ENCODE measurements at places on chromosomes 6 and 20.

DNA sequence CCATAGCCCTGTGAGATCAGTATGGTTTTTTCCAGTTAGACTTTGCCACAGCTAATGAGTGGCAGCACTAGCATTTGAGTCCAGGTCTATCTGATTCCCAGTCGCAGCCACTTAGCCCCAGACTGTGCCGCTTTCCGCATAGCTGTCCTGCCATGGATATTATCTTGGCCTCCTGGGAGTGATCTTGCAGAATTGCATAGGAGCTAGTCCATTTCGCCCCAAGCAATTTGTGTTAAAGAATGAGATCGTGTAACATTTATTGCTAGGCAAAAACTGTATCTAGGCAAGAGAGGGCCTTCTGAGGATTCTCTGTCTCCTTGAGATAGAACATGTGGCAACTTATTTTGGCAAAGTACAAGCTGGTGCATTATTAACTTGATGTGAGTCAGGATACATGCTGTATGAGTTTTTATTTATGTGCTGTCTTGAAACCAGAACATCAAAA is 74.2 kb downstream of the EZR start:
- DNase-seq: no peak

DNA sequence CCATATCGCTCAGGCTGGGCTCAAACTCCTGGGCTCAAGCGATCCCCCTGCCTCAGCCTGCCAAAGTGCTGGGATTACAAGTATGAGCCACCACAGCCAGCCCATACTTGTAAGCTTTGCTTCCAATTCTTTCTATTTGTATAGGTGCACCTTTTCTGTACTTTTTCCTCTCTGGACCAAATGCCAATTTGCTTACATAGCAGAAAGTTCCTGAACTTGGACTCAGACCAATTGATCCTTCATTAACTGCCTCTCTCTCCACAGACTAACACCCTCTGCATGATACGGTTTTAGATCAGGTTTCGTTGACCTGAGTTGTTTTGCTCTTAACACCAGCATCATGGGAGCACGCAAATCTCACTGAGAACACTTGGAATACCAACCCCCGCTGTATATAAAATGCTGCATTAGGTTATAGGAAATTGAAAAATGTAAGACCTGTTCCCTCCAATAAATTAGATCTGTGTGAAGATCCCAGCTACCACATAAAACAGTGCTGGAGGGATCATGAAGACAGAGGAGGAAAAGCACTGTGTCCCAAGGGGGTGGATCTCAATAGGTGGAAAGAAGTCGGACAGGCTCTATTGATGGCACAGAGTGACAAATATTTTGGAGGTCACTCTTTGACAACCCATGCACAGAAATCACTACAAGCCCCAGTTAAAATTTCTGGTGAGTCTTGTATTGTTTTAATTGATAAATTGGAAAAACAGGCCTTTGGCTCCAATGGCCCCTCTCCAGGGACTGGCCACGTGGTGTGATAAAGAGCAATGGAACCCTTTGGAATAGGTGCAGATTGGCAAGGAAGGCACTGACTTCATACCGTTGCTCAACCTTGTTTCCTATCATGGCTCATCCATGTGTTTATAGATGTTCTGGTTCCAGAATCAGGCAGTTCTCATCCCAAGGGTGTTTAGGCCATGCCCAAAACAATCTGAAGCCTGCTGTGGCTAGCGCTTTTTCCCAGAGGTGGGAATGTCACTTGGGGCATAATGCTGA is 51.2 kb downstream of the ISM1 start:
- DNase-seq: no peak

DNA sequence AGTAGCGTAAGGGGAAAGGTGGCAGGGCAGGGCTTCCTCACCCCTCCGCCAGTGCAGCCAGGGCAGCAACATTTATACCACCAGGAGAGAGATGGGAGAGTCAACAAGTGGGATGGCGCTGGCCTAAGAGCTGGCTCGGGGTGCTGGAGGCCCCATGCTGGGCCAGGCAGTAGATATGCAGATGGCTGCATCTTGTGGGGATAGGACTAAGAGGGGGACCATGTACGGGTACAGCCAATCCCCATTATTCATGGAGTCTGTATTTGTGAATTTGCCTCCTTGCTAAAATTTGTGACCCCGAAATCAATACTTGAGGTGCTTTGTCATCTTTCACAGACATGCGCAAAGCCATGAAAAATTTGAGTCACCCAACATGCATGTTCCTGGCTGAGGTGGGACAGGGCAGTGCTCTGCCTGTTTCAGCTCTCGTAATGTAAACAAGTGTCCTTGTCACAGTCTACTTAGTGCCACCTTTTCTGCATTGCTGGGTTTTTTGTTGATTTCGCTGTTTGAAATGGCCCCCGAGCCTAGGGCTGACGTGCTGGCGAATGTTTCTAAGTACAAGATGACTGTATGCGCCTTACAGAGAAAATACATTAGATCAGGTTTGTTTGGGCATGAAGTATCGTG is 27.5 kb upstream of the TAF8 start:
- DNase-seq: no peak

DNA sequence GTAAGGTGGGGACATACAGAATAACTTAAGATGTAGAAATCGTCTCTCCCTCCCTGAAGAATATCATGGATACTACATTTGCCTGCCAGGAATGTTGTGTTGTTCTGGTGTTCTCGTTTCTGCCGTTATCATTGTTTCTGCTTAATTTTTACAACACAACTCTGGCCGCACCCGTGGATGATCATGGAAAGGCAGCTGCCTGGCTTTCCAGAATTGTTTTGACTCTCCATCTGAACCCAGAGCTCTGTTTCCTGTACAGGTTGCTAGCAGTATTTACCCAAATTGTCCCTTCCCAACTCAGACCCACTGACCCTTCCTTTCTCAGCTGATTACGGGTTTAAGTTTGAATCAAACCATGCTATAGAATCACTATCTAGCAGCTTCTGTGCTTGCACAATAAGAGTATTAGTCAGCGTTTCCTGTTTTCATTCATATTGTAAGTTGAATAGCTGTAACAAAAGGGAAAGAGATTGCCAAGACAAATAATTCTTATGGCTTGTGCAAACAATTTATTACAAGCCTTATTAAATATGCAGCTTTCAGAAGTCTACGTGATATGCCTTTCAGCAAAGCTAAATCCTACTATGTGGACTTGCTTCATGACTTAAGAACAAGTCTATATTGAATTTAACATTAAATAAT is 139.0 kb downstream of the MTHFD1L start:
- no peak for DNase-seq

- no peak for DNase-seq
Measured at GRCh38 chr20:51928931-51929330, 126.6 kb upstream of the SALL4 start.

GRCh38 chr6:168371618-168371980 is 52.0 kb upstream of the DACT2 start:
- DNase-seq: no peak

DNA sequence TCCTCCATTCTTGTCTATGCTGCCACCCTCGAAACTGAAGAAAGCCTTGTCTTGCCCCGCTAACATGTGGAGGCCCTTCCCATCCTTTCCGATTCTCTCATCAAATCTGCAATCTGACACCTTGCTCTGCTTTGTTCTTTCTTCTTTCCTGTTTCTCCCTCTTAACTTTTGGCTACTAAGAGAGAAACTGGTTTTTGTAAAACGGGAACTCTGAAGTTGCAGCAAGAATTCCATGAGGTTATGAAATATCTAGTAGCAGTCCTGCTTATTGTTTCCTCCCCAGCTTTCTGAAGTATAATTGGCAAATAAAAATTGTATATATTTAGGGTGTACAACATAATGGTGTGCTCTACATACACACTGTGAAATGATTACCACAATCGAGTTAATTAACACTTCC is 80.2 kb downstream of the MAP7 start:
- DNase-seq: no peak

GRCh38 chr6:122511193-122511924 is 39.8 kb upstream of the SERINC1 start:
- no peak for DNase-seq

GRCh38 chr20:14113416-14113815 is 118.1 kb downstream of the MACROD2 start:
- no peak for DNase-seq

GRCh38 chr6:157020398-157020797 is 243.2 kb downstream of the ARID1B start:
- no peak for DNase-seq

DNA sequence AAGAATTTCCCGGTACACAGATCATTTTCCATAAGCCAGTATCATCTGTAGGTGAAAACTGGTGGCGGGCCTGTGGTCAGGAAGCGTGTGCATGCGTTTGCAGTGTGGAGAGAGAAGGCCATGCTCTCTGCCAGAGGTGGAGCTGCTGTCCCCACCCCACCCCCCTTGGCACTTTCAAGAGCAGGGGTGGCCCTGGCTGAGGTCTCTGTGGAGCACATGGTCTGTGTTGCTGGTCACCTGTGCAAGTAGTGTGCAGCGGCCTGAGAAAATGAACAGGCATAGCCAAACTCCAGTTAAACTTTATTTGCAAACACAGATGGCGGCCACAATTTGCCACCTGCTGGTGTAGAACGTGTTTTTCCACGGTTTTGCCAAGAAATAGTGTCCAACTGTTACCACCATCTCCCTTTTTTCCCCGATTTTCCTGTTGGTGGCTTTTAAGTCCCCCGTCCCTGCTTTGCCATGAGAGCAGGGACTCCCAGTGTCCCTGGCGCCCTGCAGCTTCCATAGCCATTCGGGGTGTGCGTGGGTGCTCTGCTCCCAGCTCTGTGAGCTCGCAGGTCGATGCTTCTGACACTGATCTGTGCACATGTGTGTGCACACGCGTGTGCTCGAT is 2.5 kb downstream of the ADRM1 start:
- no peak for DNase-seq

- DNase-seq: no peak
Measured at GRCh38 chr6:47152666-47153403, 110.7 kb upstream of the ADGRF1 start.

DNA sequence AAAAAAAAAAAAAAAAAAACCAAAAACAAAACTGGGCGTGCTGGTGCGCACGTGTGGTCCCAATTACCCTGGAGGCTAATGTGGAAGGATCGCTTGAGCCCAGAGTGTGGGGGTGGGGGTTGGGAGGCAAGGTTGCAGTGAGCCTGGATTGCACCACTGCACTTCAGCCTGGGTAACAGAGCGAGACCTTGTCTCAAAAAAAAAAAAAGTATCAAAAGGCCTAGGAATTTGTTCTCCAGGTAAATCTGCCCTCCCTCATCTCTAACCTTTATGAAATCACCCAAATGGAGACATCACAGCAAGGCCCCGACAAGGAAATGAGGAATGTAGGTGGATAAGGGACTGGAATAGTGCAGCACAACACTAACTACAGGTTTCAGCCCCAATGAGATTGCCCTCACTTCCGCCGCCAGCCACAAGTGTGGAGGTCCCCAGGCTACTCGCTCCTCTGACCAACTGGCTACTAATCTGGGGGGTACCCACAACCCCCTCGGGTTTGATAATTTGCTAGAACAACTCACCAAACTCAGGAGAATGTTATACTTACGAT is 36.8 kb upstream of the DDR1 start:
- DNase-seq: no peak

DNA sequence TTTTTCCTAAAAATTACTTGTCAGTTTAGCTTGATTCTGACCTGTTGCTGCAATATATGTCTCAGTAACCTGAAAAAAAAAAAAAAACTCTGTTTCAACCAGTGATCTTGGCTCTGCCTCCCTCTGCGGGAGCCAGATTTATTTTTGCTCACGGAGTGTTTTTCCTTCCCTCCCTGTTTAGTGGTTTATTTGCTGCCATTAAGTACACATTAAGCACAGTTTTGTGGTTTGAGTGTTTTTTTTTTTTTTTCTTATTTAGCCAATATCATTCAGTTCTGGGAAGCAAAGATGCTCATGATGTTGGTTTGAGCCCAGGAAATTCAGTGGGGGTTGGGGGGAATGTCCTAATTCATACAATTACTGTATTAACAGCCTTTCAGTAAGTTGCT is 110.1 kb upstream of the GPR6 start:
- no peak for DNase-seq

- DNase-seq: no peak
Measured at GRCh38 chr20:18722371-18722770, 91.2 kb upstream of the SCP2D1 start.

DNA sequence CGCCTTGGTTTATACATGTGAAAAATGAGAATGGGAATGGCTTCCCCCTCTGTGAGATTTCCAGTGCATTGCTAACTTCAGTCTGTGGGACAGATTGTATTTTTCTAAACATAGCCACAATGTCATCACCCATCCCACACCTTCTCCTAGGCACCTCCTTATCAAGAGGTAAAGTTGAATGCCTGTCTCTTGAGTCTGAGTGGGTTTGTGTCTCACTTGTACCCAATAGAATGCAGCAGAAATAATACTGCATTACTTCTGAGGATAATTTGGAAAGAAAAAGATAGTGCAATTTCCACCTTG is 27.9 kb downstream of the RIN2 start:
- no peak for DNase-seq

DNA sequence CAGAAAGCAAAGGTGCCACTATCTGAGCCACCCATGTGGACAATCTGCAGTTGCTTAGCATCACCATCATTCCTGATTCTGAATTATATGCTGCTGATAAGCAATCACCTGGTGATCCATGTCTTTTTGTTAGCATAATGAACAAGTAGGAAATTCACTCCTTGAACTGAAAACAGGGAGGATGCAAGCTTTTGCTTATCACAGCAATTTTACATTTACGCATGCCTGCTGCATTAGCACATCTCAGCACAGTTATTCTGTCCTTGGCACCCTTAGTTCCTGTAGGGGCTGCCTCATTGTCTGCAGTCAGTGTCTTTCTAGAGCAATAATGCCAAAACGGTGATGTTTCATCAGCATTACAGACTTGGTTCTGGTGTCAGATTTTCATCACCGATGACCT is 162.6 kb downstream of the KIF16B start:
- no peak for DNase-seq

- no peak for DNase-seq
Measured at GRCh38 chr6:151534576-151534975, 40.8 kb downstream of the CCDC170 start.

- no peak for DNase-seq
Measured at GRCh38 chr20:62378215-62378614, 8.7 kb upstream of the RPS21 start.

GRCh38 chr6:150567380-150567779 is 32.3 kb upstream of the PLEKHG1 start:
- no peak for DNase-seq

- DNase-seq: no peak
Measured at GRCh38 chr6:104585646-104586045, 274.1 kb downstream of the HACE1 start.

GRCh38 chr20:9344083-9344920 is 170.1 kb upstream of the LAMP5 start:
- no peak for DNase-seq

- no peak for DNase-seq
Measured at GRCh38 chr20:5652626-5653553, 97.3 kb upstream of the SHLD1 start.

All from stimulated activated CD4-positive, alpha-beta T cell treated with anti-CD3 and anti-CD28 coated beads, Interleukin-2, amount 100 ng/mL, for 48 hours (primary cell).